Ammon's horn (tissue), 1 donor: ENCODE measurements at places on chromosomes 2 and 18.

GRCh38 chr2:68831686-68832232, 39.4 kb downstream of the BMP10 start:
- DNase-seq = no peak

DNA sequence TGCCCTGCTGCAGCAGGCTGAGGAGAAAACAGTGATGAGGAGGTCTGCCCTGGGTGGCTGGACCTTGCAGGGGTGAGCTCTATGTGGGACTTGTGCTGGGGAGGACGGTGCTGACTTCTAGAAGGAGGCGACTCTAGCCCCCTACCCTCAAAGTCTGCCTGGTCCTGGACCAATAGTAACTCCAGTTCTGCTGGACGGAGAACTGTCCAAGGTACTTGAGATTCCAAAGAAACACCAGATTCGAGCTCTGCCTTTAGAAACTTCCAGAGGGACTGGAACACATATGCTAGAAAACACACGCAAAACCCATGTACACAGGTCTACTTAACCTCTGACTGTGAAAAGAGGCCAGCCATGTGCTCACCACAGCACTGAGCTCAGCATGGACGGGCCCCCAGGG, 260.6 kb downstream of the TWIST2 start:
- no peak for DNase-seq

GRCh38 chr2:58019229-58019628, 27.4 kb upstream of the VRK2 start:
- no peak for DNase-seq

- no peak for DNase-seq
Measured at GRCh38 chr2:151422917-151423439, 13.3 kb downstream of the RIF1 start.

- DNase-seq = peak; percentile 75
Measured at GRCh38 chr2:73156539-73157124, 43.9 kb upstream of the RAB11FIP5 start.

- DNase-seq = no peak
Measured at GRCh38 chr2:199108056-199108455, 349.7 kb downstream of the SATB2 start.

DNA sequence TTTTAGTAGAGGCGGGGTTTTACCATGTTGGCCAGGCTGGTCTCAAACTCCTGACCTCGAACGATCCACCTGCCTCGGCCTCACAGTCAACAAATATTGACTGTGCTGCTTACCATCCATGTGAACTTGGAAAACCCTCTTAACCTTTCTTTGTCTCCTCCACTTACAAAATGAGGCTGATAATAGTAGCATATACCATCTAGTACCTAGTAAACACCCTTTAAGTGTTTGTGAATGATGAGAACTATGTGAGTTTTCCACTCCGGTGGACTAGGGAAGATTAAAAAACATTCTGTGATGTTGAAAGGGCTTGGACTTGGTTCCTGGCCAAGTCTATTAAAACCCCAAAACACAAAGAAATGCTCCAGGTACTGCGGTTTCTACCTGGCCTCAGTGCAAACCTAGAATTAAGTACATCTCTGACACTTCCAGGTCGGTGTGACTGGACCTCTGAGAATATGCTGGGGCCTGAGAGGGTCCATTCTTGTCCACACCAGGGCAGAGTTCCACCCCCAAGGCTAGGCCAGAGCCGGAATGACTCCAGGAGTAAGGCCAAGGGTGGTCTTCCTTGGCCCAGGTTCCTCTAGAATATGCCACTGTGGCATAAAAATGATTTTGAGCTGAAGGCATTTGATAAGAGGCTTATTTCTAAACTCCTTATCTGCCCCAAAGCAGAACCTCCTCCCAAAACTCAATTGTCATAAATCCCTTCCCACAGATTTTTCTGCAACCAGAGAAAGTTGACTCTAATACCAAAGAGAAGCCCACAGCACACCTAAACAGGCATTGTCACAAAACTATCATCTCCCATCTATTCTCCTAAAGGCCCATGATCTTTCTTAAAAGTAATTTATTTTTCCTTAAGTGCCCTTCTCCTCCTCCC, 217.5 kb downstream of the TGIF1 start:
- DNase-seq = no peak

DNA sequence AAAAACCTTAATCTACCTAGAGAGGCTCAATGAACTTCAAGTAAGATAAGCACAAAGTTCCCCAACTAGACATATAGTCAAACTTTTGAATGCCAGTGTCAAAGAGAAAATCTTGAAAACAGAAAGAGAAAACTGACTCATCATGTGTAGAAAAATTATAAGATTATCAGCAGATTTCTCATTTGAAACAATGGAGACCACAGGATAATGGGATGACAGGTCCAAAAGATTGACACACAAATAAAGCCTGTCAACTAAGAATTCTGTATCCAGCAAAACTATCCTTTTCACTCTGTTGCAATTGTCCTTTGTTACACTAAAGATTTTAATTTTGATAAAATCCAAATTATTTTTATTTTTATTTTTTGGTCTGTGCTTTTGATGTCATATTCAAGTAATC, 61.6 kb downstream of the COPS8 start:
- no peak for DNase-seq

DNA sequence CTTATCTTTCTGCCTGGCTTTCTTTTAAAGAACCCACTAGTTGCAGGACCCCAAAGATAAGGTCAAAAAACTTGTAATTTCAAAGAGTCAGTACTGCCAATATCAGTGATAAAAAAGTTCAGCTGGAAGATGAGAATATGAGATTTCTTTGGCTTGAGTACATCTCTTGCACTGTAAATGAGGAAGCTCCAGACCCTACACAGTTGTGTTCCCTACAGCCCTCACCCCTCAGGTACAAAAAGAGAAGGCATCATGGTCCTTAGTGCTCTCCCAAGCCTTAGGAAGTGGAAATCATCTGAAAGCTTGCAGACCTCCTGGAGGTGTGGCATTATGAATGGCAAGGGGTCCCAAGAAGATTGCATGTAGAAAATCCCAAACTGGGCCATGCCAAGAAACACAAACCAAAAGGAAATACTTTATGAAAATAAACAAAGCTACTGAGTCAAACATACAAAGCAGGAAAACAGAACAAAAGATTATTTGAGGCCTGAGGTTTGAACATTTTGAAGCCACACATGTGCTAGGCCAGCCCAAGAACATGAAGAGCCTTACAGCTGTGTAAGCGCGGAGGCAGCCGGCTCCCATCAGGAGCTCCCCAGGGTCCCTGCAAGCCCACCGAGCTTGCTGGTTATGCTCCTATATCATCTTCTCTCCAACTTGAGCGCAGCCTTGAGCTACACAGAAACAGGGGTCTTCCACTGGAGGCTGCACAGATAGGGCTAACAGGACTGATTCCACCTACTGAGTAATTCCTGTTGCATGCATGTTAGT, 217.0 kb downstream of the OSR1 start:
- DNase-seq = no peak

GRCh38 chr2:64105670-64106461, 38.4 kb downstream of the PELI1 start:
- DNase-seq = no peak

DNA sequence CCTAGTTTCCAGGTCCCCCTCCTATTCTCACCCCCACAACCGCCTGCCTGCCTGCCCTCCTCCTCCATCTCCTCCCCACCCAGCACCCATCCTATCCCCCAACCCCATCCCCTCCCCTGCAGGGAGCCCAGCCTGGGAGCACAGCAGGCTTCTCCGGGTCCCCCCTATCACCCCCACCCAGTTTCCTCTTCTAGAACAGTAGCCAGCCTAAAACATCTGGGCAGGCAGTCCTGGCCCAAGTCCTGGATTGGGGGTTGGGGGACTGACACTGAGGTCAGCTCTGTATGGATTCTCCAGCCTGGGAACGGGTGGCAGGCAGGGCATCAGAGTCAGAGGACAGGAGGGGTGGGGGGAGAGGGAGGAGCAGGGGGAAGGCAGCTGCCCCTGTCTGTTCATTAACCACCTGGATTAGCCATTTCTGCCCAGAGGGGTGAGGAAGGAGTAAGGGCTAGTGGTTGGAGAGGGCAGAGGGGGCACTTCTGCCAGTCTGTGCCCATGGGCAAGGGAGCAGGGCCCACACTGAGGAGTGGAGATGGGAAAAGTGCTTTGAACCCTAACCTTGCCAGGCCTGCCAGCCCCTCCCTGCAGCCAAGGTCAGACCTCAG, 60.0 kb downstream of the TNS1 start:
- DNase-seq = peak; percentile 76

- no peak for DNase-seq
Measured at GRCh38 chr2:158738363-158738762, 56.8 kb upstream of the DAPL1 start.

GRCh38 chr2:95278637-95279225, 4.5 kb downstream of the PROM2 start:
- no peak for DNase-seq

DNA sequence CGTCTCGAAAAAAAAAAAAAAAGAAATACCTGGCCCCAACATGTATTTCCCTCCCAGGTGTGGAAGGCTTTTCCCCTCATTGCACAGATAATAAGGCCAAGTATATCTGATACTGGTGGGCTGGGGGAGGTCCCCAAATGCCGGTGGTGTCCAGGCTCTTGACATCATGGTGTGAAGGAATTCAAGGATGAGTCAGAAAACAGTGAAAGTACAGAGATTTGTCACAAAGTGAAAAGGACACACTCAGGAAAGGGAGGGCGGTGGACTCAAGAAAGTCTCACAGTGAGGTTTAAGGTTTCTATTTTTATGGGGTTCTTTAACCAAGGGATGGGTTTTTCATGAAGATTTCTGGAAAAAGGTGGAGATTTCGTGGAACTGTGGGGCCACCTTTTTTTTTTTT, 37.8 kb upstream of the FZD5 start:
- no peak for DNase-seq

DNA sequence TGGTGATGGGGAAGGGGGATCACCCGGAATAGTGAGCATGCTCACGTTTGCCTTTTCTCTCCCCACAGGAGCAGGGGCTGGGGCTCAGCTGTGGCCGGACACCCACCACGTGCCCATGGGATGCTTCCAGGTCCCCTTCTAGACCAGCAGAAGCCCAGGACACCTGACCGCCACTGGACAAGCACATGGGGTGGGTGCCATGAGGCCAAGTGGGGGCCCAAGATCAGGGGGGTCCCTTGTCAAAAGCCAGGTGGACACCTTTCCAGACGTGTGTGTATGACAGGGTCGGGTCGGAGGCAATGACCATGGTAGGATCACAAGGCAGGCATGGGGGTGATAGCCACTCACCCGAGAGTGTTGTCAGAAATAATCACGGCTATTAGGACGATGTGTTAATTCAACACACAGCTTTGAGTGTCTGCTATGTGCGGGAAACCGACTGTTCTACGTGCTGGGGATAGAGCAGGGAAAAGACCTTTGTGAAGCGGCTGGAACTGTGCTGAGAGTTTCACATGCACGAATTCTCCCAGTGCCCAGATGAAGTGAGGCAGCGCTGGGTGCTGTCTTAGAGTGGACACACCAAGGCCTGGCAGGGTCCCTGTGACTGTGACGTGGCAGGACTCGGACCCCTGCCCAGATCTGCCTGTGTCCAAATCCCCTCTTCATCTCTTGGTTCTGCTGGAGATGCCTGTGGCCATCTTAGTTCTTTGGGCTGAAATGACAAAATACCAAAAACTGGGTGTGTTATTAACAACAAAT, 244.7 kb downstream of the NDUFA10 start:
- DNase-seq = no peak

DNA sequence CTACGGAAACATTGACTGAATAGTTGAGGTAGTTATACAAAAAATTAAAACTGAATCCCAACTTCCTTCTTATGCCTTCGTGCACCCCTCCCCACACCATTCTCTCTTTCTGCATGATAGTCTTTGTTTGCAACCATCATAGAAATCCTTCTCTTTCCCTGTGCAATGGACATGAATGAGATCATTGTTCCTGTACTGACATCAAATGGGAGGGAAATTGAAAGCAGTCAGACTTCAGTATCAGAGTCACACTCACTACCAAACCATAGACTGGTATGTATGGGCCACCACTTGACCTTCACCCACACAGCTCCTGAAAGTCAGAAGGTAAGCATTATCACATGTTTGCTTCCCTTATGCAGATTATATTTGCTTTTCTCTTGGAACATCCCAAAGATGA, 782.8 kb downstream of the BCL11A start:
- DNase-seq = peak; percentile 71
